Stimulated activated CD8-positive, alpha-beta memory T cell treated with anti-CD3 and anti-CD28 coated beads, Interleukin-15, amount 100 ng/mL, for 48 hours (primary cell): ENCODE measurements at places on chromosomes 5 and 9.

- no peak for DNase-seq
These were observed 402.0 kb downstream of the MLLT3 start for GRCh38 chr9:20220286-20220685.

GRCh38 chr9:72952914-72953313, at the start of gene ALDH1A1:
Gene ALDH1A1, minus strand, starts transcription at chr9:72953053. Its CDS starts 53 bp downstream, at chr9:72953000.
- DNase-seq: no peak

GRCh38 chr5:172499287-172499686, 45.0 kb upstream of the SH3PXD2B start:
- DNase-seq: no peak

DNA sequence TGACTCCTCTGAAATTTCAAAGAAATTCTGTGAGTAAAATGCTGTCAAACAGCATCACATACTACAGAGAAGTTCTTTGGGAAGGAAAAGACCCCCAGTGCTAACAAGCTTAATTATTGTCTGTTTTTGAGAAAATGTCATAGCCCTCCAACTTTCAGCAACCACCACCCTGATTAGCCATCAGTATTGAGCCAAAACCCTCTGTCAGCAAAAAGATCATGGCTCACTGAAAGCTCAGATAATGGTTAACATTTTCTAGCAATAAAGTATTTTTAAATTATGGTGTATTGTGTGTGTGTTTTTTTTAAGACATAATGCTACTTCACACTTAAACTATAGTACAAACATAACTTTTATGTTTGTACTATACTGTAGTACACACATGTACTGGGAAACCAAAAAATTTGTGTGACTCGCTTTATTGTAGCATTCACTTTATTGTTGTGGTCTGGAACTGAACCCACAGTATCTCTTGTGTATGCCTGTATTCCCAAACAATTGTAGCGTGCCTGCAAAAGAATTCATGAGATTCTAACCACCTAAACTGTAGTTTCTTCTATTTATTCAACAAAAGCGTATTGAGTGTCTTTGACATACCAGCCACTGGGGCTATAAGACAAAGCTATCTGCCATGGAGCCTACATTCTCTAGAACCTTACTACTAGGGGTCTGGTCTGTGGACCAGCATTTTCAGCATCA, 31.6 kb downstream of the TLE4 start:
- no peak for DNase-seq

DNA sequence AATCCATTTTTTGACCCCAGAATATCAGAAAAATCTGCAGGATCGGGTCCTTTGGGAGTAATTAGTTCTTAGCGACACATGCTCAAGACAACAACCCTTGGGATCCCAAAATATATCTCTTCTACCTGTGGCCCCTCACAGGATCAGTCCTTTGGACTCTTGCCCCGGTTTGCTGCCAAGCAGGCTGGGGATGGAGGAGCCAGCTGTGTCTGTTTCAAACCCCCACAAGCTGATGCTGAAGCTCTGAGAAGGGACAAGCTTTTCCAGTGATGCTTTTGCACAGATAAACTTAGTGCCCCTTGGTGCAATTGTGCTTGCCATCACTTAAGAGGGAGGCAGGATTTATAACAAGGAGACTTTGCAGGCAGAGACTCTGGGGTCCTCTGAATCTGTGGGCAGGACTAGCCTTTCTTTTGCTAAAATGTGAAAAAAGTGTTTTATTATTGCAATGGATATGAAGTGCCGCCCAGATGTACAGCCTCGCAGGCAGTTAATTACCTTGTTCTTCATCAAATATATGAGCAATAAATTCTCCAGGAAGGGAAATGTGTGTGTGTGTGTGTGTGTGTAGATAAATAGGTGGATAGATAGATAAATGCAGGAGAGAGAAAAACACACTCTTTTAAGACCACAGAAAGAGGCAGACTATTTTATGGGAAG, 9.6 kb upstream of the LHX2 start:
- DNase-seq: no peak

GRCh38 chr9:127463911-127464310, 12.6 kb downstream of the LRSAM1 start:
- DNase-seq: no peak

DNA sequence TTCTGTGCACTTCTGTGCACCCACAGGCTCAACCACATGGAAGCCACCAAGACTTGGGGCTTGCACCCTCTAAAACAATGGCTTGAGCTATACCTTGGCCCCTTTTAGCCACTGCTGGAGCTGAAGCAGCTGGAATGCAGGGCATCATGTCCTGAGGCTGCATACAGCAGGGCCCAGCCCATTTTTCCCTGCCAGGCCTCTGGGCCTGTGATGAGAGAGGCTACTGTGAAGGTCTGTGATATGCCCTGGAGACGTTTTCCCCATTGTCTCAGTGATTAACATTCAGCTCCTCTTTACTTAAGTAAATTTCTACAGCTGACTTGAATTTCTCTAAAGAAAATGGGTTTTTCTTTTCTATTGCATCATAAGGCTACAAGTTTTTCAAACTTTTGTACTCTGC, 134.0 kb upstream of the EGFLAM start:
- no peak for DNase-seq

GRCh38 chr9:127878652-127879390, 1.3 kb upstream of the AK1 start:
- DNase-seq: no peak

- DNase-seq: no peak
These were observed 3.6 kb downstream of the SLC12A7 start for GRCh38 chr5:1108023-1108864.

DNA sequence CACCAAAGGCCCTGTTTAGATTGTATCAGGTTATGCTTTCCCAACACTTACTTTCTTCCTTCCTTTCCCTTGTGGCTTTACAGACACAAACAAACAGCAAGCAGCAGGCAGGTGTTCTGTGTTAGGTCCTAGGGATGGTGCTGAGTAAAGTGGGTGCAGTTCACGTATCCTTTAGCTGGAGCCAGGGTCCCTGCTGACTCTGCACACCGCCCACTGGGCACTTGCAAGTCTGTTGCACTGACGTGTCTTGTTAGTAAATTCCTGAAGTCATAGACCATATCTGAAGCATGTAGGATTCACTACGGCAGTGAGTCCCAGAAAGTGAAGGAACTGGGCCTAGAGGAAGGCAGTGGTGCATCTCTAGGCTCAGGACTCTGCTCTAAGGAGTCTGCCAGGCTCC, 96.5 kb downstream of the DAPK1 start:
- no peak for DNase-seq

GRCh38 chr9:74413876-74414275, 83.3 kb upstream of the RORB start:
- no peak for DNase-seq

GRCh38 chr5:135718151-135718550, 116.3 kb upstream of the SLC25A48 start:
- DNase-seq: no peak

DNA sequence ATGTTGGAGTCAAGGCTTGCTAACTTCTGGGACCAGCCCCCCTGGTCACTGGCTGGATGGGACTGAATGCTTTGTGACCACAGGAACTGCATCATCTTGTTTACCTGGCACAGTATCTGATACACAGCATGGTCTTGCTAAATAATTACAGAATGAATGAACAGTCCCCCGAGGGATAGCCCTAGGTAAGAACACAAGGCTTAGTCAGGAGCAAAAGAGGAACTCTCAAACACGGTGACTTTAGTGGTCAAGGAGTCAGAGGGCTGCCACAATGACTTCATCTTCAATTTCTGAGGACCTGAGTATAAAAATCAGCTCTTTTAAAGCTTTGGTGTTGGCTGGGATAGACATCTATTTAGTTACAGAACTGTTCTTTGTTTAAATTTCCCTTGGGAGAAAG, 15.1 kb upstream of the CXCL14 start:
- DNase-seq: no peak
